Smooth muscle cell of bladder (primary cell): ENCODE measurements at places on chromosomes 12 and 14. TPM values are rescaled to one million over a fixed set of nuclear protein-coding genes. Genes with fewer than 3 reads are reported as not detected.

The SMOC1 gene
- total RNA-seq, result 0.65 and 2.3 TPM in 2 replicates

The MDGA2 gene
- under 0.01 TPM in 2 replicates for total RNA-seq

The CLEC1A gene
- 0.09 TPM in 1 of 2 replicates, not detected in the other for total RNA-seq

The RDH12 gene
- not detected in 2 replicates for total RNA-seq

The DNAAF2 gene
- total RNA-seq, result 6.3 and 7.3 TPM in 2 replicates

The RERG gene
- total RNA-seq, result 0.28 TPM in 2 replicates

The ERP27 gene
- not detected in 2 replicates for total RNA-seq

The BBOF1 gene
- 8.7 and 9.8 TPM in 2 replicates for total RNA-seq

The LRP1-AS gene
- total RNA-seq, result not detected in 2 replicates

The PEBP1 gene
- 195 and 200 TPM in 2 replicates for total RNA-seq

The TSPAN11 gene
- 0.18 and 1.1 TPM in 2 replicates for total RNA-seq

The KLRD1 gene
- total RNA-seq, result under 0.01 and 0.46 TPM in 2 replicates

The CLEC9A gene
- total RNA-seq, result not detected in 2 replicates

The ASPG gene
- not detected in 2 replicates for total RNA-seq

The A2M gene
- 10.8 and 12.1 TPM in 2 replicates for total RNA-seq

The LAG3 gene
- total RNA-seq, result 0.14 and 0.18 TPM in 2 replicates

The NGB gene
- total RNA-seq, result not detected in 2 replicates

The CCDC175 gene
- not detected in 2 replicates for total RNA-seq

The KRT6B gene
- total RNA-seq, result 0.14 and 0.18 TPM in 2 replicates

The CPNE6 gene
- total RNA-seq, result not detected in 2 replicates

The B4GALNT1 gene
- 0.55 and 0.85 TPM in 2 replicates for total RNA-seq

The KRT72 gene
- total RNA-seq, result not detected in 2 replicates

The PMCH gene
- not detected in 2 replicates for total RNA-seq
